ENCODE measurements at places on chromosomes 6 and 20. TPM values are rescaled to one million over a fixed set of nuclear protein-coding genes. Genes with fewer than 3 reads are reported as not detected.

The TGM3 gene
- 2,175 TPM for polyA plus RNA-seq

The SIGLEC1 gene
- 1.1 TPM for polyA plus RNA-seq

The GJA1 gene
- polyA plus RNA-seq, result 21.5 TPM

The HRH3 gene
- polyA plus RNA-seq, result not detected

The SIRPB2 gene
- 0.75 TPM for polyA plus RNA-seq

The BCKDHB gene
- 6.9 TPM for polyA plus RNA-seq

The TRIM31 gene
- 0.11 TPM for polyA plus RNA-seq

The FHL5 gene
- polyA plus RNA-seq, result 0.37 TPM

The ASIP gene
- polyA plus RNA-seq, result not detected

The DZANK1 gene
- 1.7 TPM for polyA plus RNA-seq

The MLIP gene
- 4.7 TPM for polyA plus RNA-seq

The CD109 gene
- polyA plus RNA-seq, result 7.9 TPM

The CAP2 gene
- 5.7 TPM for polyA plus RNA-seq

The C20orf144 gene
- 0.04 TPM for polyA plus RNA-seq

The ZBP1 gene
- 0.25 TPM for polyA plus RNA-seq

The BPIFA1 gene
- not detected for polyA plus RNA-seq

The AAR2 gene
- 8.4 TPM for polyA plus RNA-seq

The CDYL gene
- 9.0 TPM for polyA plus RNA-seq

The NKAIN2 gene
- not detected for polyA plus RNA-seq

The PHACTR1 gene
- polyA plus RNA-seq, result 0.55 TPM

The PRND gene
- polyA plus RNA-seq, result not detected

The FAM184A gene
- 0.73 TPM for polyA plus RNA-seq
